Activated naive CD8-positive, alpha-beta T cell treated with anti-CD3 and anti-CD28 coated beads for 36 hours (primary cell): ENCODE measurements at places on chromosomes 6 and 20.

DNA sequence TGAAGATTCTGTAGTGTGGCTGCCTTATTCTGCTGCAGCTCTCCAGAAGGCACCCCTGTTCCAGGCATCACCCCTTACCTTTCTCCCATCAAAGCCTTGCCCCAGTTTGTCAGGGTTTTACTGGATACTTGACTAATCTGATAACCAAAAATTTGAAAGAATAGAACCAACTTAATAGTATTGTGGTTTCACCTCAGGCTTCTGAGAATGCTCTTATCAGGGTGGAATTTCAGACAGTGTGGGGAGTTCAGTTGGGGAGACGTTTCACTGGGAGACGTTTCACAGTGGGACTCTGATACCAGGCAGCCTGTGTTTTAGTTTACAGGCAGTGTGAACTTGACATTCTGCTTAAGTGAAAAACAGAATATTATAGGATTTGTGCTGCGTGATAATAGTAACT is 50.5 kb downstream of the SCAND1 start:
- DNase-seq: no peak

DNA sequence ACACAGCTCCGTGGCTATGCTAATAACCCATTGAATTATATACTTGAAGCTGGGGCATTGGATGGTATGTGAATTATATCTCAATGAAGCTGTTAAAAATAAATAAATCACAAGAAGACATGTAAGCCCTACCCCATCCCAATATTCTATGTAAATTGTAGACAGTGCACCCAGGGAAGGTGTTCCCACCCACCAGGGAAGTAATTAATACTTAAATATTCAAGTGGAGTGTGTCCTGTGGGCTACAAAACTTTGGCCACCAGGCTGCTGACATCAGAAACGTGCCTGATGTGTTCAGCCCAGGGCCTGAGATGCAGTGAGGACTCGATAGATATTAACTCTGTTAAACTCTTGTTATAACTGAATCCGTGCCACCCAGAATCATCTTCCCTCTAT is 240.4 kb upstream of the RREB1 start:
- DNase-seq: no peak

DNA sequence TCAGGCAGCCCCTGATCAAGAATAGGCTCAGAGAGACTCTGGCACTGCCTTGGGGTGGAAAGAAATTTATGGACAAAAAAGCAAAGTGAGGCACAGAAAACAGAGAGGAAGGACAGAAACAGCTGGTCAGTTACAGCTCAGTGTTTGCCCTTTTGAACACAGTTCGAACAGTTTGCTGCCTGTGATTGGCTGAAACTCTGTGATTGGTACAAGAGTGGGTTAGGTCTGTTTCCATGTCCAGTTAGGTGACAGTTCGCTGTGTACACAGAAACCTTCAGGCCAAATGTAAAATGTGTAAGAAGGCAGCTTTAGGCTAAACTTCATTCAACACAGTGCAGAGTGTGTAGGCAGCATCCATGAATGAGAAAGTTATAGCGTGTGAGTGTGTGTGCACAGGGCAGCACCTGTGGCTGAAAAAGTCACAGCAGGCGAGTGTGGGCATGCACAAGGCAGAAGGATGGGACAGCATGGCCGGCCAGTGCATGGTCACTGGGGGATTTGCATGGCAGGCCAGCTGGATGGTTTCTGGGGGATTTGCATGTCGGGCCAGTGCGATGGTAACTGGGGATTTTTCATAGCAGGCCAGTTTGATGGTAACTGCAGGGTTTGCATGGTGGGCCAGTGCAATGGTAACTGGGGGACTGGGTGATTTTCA is 75.4 kb upstream of the FRMD1 start:
- DNase-seq: no peak

- peak; percentile 62 for DNase-seq
Measured at GRCh38 chr6:32854376-32855178, 585 bp downstream of the PSMB9 start.

GRCh38 chr6:5249451-5250122 is 11.2 kb downstream of the LYRM4 start:
- no peak for DNase-seq

GRCh38 chr6:145313041-145313855 is 422.1 kb downstream of the EPM2A start:
- no peak for DNase-seq

GRCh38 chr6:166952567-166953486 is 3.5 kb downstream of the RNASET2 start:
- no peak for DNase-seq

GRCh38 chr20:51482836-51483473 is 59.6 kb downstream of the NFATC2 start:
- DNase-seq: no peak

GRCh38 chr6:16851044-16851540 is 89.8 kb upstream of the ATXN1 start:
- DNase-seq: no peak

DNA sequence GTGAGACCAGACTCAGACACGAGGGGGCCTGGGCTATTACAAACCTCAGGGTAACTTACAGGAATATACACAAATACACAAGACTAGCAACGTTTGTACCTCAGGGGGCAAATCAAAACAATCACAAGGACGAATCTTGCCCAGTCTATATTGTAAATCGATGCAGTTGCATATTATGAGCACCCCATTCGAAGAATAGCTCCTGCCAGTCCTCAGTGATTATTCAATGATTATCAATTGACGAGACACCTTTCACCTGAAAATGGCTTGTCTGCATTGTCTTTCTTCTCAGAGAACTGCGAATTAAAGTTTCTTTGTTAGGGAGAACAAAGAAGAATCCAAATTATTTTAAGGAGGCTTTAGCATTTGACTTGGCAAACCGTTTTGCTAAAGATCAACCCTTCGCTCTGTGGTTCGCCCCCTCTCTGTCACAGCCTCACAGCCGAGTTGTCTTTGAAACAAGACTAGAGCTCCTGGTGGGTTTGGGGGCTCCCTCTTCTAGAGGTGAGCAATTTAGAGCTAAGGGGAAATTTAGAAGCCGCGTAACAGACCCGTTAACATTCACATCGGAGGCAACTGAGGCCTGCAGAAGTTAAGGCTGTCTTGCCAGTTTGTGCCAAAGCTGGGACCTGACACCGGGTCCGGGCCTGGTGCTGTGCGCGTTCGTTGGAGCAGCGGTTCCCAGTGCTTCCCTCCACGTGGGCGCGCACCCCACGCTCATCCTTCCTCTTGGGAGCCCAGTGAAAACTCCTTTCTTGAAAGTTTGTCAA is 24.9 kb upstream of the MAP3K7 start:
- DNase-seq: no peak

- peak; percentile 56 for DNase-seq
Measured at GRCh38 chr6:169723991-169724493, 258 bp downstream of the PHF10 start.

DNA sequence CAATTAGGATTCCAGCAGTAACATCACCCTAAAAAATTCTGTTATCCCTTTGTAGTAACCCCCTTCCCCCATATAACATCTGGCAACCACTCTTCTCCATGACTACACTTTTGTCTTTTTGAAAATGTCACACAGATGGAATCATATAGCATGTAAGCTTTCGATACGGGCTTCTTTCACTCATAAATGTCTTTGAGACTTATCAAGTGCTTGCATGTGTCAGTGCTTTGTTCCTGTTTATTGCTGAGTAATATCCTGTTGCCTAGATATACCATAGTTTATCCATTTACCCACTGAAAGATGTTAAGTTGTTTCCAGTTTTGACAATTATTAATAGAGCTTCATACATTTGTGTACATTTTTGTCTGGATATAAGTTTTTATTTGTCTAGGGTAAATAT is 10.4 kb upstream of the SNPH start:
- DNase-seq: no peak

DNA sequence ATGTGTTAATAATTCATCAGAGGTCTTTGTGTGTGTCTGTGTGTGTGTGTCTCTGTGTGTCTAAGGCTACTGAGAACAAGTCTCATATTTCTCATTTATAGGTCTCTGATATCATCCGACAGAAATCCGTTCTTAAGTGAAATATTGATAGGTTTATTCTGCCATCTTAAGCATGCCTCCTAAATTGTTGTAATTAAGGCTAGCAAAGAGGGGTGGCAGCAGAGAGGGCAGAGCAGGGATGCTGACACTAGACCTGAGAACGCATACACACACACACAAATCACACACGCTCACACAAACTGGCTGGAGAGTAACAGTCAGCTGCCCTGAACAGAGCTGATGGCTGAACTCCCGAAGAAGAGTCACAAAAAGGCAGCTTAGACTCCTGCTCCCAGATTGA is 84.9 kb upstream of the LRFN2 start:
- DNase-seq: no peak

GRCh38 chr20:49179368-49180277 is 8.5 kb downstream of the STAU1 start:
- no peak for DNase-seq
